T-cell (primary cell): ENCODE measurements at places on chromosomes 2 and 18.

DNA sequence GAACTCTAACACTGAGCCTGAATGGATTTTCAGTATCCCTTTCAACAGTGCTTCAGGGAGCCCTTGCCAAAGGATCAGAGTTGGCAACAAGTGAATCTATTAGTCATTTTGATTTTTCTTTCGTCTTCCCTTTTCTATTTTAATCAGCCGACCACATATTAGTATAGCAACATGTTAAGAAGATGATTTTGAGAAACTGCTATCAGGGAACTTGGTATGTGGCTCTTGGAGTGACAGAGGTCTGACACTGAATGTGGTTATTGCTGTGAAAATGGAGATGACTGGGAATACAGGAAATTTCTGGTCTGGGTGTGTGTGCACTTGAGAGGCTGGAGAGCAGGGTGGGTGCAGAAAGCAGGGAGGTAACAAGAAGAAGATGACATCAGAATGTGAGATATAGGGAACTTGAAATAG is 28.7 kb upstream of the IL1RL1 start:
- no peak for DNase-seq

DNA sequence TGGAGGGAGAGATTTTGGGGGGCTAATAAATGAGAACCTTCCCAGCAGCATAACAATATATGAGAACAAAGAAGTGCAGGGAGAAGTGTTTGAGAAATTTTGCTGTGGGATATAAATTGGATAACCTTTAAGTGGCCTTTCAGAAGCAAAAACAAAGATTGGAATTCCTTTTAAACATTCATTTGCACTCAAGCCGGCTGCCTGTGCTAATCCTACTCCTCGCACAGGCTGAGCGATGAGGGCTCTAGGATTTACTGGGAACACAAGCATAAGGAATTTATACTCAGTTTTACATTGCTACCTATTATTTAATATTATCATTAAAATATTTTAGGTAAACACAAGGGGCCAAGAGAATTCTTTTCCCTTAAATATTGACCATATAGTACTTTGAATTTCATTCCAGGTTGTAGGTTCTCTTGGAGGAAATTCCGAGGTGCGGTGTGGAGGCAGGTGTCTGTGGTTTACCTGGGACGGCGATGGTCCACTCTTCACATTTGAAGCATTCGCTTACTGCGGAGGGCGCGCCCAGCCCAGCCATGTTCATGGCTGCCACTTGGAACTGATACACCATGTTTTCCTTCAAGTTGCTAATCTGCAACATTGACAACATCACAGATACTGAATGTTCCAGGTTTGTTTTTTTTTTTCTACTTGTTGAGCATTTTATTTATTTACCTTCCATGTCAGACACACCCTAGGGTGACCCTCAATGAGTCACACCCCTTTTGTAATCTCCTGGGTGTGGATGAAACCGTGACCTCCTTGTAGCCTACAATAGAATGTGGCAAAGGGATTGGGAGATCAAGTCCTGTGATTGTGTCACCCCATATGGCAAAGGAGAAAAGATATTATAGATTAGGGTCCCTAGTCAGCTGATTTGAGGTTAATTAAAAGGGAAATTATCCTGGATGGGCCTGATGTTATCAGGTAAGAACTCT is 100.1 kb downstream of the MYOM1 start:
- DNase-seq, result no peak

GRCh38 chr2:23360571-23361125 is 24.3 kb upstream of the KLHL29 start:
- DNase-seq, result no peak

DNA sequence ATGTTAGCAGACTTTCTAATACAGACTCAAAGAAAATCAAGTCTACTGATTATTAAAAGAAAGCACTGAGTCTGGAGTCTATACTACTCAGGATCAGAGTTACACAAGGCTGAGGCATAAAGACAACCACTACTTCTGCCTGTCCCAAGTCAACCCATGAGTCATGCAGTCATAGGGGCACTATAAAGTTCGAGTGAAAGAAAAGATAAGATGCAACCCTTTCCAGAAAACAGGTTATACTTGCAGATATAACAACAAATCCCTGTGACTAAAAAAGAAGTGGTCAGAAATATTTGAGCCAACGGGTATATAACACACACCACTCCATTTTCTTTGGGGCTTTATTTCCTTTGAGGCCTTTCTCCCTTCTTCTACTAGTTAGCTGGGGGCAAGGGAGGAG is 18.6 kb upstream of the SCRN3 start:
- DNase-seq, result no peak

- no peak for DNase-seq
Measured at GRCh38 chr2:26757873-26758789, 6.0 kb upstream of the SLC35F6 start.

- DNase-seq, result no peak
Measured at GRCh38 chr2:46276642-46277041, 20.6 kb upstream of the EPAS1 start.

- DNase-seq, result no peak
Measured at GRCh38 chr2:28296904-28297303, 95.8 kb upstream of the FOSL2 start.
